ENCODE measurements at places on chromosomes 1 and 21.

DNA sequence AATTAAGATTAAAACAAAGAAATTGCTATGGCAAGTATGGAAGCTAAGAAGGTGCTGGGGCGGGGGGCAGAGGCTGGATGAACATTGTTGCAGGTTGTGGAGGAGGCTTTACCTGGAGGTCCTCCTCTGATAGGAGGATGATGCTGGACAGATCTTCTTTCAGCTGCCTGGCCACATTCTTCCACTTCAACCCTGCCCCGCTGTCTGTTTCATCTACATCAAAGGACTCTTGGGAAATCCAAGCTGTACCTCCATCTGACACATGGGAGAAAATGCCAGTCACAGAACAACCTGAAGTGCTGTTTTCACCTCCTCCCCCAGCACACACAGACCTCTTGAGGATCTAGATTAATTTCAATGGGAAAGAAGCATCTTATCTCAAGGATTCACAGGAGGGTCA is 5.3 kb downstream of the DFFA start:
- DNase-seq, result no peak

- DNase-seq, result no peak
Measured at GRCh38 chr1:88058205-88058604, 625.9 kb upstream of the PKN2 start.

GRCh38 chr1:171817511-171818265 is 23.6 kb upstream of the DNM3 start:
- peak; percentile 26 for DNase-seq

DNA sequence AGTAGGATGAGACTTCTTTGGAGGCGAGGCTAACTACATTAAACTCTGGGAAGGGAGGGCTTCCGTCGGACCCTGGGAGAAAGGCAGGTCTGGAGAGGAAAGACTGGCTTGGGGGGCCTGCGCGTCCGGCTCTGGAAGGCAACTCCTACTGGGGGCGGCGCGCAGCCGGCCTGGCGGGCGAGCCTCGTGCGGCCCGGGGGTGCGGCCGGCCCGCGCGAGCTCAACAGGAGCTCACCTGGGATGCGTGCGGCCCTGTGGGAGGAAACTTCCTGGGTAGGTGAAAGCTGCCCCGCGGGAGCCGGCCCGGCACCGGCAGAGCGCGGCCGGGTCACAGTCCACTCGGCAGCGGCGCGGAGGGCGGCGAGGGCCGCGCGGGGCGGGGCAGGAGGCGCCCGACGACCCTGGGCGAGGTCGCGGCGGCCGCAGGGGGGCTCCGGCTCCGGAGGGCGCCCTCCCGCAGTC is 449 bp downstream of the EPS15 start:
- no peak for DNase-seq

DNA sequence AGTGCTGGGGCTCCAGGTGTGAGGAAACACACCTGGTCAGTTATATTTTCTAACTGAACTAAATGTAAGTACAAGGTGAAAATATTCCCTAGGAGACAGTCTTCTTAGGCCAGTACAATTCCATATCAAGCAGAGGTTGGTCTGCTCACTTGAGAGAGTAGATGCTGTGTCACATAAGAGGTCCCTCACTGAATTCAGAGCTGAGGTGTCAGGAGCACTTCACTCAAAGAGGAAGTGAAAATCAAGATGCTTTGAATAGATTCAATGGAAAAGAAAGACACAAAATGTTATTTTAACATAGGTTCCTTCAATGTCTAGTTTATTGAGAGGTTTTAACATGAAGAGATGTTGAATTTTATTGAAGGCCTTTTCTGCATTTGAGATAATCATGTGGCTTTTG is 4.3 kb upstream of the FCRL3 start:
- no peak for DNase-seq

- no peak for DNase-seq
Measured at GRCh38 chr1:213110349-213111300, 59.6 kb downstream of the RPS6KC1 start.

DNA sequence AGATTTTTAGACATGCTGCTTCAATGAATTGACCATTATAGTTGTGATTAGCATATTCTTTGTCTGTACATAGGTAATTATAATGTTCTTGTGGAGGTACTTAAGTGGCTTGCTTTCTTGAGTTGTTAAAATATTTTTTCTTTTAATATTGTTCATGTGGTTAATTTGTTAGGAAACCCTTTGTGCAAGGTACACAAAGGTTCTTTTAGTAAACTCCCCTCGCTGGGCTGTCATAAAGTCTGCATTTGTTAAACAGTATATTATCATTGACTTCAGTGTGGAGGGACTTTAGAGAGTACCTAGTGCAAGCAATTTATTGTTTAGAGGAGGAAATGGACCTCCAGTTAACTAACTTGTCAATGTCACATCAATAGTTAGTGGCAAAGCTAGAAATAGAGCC is 52.5 kb downstream of the DISP1 start:
- DNase-seq, result no peak

DNA sequence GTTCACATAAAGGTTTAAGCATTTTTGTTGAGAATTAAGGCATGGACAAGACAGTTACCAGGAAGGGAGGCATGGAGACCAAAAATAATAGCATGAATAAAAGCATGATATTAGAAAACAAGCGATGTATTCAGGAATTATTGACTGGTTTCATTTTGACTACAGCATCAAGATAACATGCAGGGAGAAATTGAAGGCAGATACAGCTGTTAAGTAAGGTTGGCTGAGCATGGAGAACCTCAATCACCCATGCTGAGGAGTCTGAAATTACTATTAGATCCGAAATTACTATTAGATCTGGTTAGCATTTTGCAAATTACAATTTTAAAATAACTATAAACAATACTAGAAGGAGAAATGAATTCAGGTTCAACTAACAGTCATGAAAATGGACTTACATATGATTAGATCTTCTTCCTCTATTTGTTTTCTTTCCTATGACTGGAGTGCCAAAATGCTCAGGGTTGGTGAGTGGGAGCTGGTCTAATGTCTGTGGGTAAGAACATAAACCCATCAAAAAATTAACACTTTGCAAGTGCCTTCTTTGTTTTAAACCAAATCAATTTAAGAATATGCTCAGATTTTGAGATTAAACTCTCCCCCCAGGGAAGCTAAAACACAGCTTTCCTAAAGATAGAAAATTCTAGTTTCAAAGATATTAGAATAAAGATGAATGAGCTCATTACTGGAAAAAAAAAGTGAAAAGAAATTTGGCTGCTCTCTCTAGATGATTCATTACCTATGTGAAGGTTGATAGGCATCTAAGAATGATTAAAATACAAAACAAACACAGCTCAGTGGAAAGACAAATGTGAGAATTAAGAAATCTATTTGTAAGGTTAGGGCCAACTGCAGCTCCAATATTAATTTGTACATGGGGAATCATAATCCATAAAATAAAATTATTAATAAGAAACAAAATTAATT is 81.7 kb downstream of the ARID4B start:
- DNase-seq, result no peak

DNA sequence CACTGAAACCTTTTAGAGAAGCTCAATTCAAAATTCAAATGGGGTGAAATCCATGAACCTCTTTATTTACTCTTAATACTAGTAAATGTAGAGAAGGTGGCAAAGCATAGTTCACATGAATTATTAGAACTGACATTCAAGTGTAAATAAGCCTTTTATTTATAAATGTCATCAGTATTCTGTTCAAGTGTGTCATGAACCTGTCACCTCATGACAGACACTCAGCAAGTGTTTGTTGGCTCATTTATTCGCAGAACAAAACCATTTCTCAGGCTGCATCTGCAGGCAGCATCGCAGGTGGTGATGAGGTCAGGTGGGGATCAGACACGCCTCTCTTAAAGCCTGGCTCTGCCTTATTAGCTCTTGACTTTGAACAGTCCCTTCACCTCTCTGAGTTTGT is 116.6 kb downstream of the SETD4 start:
- DNase-seq, result no peak

DNA sequence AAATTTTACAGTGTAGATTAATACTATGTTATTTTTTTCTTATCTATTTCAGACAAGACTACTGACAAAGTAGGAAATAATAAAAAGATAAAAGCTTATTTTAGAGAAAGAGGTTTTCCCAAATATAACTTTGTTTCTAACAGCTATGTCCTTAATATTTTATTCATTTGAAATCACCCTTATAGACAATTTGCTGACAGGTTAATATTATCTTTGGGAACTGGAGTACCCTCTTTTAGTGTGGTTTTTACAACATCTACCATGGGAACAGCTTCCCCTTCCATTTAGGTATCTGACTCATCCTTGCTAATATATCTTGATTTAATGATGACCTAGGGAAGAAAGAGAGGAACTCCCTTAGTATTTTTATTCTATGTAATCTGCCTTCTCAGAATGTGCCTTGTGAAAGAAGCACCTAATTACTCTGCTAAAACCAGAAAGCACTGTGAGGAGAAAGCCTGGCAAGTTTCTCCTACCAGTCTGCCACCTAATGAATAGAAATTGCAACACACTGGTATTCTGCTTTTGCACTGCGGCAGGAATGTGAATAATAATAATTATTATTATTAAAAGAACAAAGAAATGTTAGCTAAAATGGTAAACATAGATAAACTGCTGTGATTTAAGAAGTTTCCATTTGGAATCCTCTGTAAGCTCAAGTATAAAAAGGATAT is 192.8 kb downstream of the PDE4B start:
- no peak for DNase-seq

- no peak for DNase-seq
Measured at GRCh38 chr1:191888996-191889622, 269.2 kb upstream of the RGS18 start.

DNA sequence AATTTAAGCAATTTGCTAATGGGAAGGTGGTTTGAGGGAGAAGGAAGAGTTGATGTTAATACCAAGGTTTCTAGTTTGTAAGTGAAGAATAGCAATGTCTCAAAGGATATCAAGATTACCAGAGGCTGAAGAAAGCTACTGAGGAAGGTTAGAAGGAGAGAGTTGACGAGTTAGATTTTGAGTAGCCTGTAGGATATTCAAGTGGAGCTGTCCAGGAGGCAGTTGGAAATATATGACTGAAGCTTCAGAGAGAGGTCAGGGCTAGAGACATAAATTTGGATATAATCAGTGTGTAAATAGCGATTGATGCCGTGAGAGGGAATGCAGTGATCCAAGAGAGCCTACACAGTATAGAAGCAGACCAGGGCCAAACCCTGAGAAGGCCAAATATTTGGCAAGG is 48.4 kb downstream of the PBX1 start:
- no peak for DNase-seq

- peak; percentile 56 for DNase-seq
Measured at GRCh38 chr1:11645670-11646265, 8.5 kb downstream of the FBXO2 start.

- DNase-seq, result no peak
Measured at GRCh38 chr1:66373157-66373591, 160.8 kb upstream of the SGIP1 start.

DNA sequence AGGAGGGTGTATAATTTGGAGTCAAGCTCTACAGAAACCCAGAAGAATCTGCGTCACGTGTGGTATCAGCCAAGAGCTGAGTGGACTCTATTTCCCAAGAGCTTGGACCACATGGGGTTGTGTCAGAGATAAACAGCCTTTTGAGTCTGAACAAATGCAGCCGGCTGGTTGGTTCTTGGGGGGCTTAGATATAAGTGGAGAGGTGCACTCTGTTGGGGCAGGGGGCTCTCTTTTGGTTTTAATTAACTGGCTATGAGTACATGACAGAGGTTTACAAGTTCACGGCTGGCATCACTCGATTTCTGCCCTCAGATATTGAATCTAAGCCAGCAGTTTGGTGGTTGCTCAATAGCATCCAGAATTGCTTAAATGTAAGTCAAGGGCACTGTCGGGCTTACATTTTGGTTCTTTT is 501 bp upstream of the MRAP start:
- DNase-seq, result no peak

GRCh38 chr1:20150326-20150705 is 11.2 kb downstream of the PLA2G2F start:
- no peak for DNase-seq

- DNase-seq, result no peak
Measured at GRCh38 chr1:111253876-111254275, 26.4 kb downstream of the CHI3L2 start.

DNA sequence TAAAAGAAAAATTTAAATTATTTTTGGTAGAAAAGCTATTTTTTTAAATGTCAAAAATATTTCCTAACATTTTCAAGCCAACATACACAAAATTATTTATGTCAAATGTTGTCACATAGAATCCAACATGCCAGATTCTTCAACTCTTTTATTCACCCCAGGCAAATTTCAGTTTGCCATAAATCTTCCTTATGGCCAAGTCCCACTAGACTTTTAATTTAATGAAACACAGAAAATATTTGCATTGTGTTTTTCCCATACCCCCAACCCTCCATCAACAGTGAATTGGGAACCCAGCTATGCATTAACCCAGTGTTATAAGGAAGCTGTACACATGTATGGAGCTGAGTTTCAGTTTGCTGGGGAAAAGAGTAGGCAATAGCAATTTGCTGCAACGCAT is 41.4 kb downstream of the DUSP10 start:
- no peak for DNase-seq

GRCh38 chr21:26118938-26119540 is 51.5 kb downstream of the APP start:
- DNase-seq, result no peak

DNA sequence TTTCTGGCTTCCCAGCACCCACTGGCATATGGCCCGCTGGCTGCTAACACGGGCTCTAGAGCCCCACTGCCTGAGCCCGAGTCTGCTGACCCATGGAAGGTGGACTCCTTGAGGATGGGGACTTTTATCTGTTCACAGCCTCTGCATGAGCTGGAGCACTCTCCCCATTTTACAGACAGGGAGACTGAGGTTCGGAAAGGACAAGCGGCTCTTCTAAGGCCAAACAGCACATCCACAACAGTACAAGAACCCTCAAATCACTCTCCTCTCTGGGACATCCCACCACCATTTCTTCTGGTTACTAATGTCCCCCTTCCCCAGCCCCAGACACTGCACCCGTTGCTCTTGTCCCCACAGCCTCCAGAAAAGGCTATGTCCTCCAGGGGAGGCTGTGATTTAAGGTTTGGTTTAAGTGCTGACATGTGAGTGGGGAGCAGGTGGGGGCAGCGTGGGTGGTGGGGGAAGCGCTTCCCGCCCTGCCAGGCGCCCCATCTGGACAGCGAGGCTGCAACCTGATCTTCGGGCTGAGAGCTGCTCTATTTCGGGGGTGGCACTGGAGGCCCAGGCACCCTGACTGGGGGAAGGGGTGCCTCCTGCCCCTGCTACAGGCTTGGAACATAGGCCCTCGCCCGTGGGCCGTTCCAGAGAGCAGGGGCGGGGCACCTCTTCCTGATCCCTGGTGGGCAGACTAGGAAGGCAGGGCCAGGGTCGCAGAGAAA is 104.8 kb upstream of the WNT4 start:
- no peak for DNase-seq

DNA sequence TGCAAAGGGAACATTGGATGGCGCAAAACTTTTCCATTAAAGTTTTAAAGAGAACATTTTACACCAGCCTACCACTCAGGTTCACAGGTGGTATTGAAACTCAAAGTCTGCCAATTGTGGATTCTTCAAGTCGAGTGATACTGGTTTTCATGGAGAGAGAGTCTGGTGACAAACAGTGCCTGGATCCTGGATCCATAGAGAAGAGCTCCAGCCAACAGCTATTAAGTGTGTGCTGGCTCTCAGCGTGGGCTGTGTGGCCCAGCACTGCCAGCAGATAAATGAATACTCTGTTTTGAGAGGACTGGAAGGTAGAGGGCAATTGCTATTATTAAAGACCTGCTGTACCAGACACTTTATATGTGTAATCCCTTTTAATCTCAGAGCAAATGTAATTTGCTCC is 118.9 kb upstream of the SYT6 start:
- no peak for DNase-seq
